ENCODE measurements at places on chromosomes 12 and 14. TPM values are rescaled to one million over a fixed set of nuclear protein-coding genes. Genes with fewer than 3 reads are reported as not detected.

The SOAT2 gene
- not detected for total RNA-seq

DNA sequence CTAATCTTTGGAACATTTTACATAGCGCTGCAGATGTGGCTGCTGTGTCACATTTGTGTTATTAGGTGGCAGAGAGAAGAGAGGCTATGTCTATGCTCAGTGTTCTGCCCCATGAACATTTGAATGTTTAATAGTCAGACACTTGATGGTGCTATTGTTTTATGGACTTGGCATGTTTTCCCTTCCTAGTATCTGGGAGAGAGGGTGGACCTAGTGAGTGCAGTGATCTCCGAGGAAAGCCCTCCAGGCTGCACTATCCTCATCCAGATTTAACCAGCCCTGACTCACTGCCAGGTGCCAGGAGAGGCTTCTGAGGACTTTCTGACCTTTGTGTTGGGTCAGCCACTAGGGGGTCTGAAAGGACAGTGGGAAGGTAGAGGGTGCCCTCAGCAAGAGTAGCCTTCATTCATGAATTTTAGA, 24.3 kb downstream of the ZFC3H1 start:
- H3K4me3 ChIP-seq, result no peak overlapping the region
- no peaks in the 10 kb centered on the region for H3K27me3 ChIP-seq
- H3K27ac ChIP-seq, result no peak overlapping the region
- peaks cover 99% of the 10 kb centered on the region for H3K36me3 ChIP-seq
- H3K4me1 ChIP-seq, result no peaks in the 10 kb centered on the region

DNA sequence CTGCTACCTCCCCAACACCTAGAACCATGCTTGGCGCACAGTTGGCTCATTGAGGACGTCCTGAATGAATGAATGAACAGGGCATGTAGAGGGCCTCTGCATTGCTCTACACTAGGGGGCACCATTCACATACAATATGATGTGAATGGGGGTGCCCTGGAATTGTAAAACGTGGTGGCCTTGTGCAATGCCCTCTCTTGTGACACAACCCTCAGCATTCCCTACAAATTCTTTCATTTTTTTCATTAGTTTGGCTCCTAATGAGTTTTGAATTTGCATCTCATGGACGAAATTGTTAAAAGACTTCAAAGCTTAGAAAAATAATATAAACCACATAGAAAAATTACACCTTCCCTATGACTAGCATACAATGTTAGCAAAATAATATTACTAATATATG, 2.3 kb upstream of the DIO2 start:
- H3K4me1 ChIP-seq, result no peaks in the 10 kb centered on the region
- H3K27me3 ChIP-seq, result no peaks in the 10 kb centered on the region
- no peak overlapping the region for H3K27ac ChIP-seq
- no peak for DNase-seq

- DNase-seq, result no peak
- peaks cover 30% of the 10 kb centered on the region for H3K36me3 ChIP-seq
- H3K4me1 ChIP-seq, result peaks cover 43% of the 10 kb centered on the region
- H3K4me3 ChIP-seq, result no peak overlapping the region
- H3K27me3 ChIP-seq, result no peaks in the 10 kb centered on the region
- peak overlapping the region; percentile 72 for H3K27ac ChIP-seq
Observed at GRCh38 chr12:108699955-108700563, 31.3 kb downstream of the CORO1C start.

The C1R gene
- 367 TPM for total RNA-seq

DNA sequence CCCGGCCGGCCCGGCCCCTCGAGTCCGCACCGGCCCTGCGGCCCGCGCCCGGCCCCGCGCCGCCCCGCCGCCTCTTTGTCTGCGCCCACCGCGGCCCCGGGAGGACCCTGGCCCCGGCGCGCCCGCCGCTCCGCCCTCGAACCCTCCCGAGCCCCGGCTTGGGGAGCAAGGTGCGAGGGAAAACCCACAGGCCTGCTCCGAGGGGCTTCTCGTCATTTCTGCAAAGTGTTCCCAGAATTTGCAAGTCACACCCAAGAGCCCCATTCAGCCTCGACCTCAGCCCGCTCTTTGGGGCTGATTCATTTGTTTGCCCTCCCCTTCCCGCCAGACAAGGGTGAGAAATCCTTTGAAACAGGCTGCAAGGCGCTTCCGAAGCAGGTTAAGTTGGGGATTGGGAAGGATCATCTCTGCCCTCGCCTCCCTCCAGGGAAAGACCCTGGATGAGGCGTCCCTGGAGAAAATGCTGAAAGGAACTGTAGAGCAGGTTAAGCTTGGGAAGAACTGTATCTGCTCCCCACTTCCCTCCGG, 325 bp upstream of the CLIP1 start:
- H3K4me3 ChIP-seq, result peak overlapping the region; percentile 55
- no peaks in the 10 kb centered on the region for H3K27me3 ChIP-seq
- H3K27ac ChIP-seq, result peak overlapping the region; percentile 84
- H3K4me1 ChIP-seq, result peaks cover 23% of the 10 kb centered on the region
- DNase-seq, result no peak

GRCh38 chr12:80419644-80420043, 24.4 kb upstream of the PTPRQ start:
- no peaks in the 10 kb centered on the region for H3K36me3 ChIP-seq
- no peak overlapping the region for H3K27ac ChIP-seq
- no peak for DNase-seq
- peaks cover 8% of the 10 kb centered on the region for H3K4me1 ChIP-seq
- H3K27me3 ChIP-seq, result no peaks in the 10 kb centered on the region

DNA sequence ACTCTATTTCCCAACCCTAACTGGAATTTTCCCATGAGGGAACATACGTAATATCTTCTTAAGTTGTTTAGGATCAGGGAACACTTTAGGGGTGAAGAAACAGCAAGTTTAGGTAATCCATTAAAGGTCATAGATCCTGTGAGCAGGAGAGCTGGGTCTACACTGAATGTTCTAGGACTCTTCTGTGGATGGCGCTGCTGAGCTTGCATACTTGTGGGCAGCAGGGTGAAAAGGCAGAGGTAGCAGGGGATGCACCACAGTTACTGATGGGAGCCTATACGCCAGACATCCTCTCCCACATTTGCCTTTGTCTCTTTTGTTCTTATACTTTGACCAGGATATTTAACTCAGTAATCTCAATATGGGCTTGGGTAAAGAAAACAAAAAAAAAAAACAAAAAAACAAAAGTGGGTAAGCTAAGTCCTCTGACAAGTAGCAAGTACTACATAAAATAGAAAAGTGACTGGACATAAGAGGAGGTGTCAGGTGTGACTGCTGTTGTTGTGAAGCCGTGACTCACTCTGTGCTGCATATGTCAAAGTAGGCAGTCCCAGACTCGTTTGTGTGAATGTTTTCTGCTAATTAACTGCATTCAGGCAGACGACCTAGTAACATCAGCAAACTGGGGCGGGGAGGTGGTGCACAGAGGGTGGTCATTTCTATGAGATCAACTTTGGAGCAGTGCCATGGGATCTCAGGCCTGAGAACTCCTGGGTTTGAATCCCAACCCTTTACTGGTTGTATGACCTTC, 31.6 kb downstream of the NEUROD4 start:
- H3K27me3 ChIP-seq, result no peaks in the 10 kb centered on the region
- H3K36me3 ChIP-seq, result no peaks in the 10 kb centered on the region
- no peak overlapping the region for H3K4me3 ChIP-seq
- no peaks in the 10 kb centered on the region for H3K4me1 ChIP-seq
- H3K27ac ChIP-seq, result no peak overlapping the region

DNA sequence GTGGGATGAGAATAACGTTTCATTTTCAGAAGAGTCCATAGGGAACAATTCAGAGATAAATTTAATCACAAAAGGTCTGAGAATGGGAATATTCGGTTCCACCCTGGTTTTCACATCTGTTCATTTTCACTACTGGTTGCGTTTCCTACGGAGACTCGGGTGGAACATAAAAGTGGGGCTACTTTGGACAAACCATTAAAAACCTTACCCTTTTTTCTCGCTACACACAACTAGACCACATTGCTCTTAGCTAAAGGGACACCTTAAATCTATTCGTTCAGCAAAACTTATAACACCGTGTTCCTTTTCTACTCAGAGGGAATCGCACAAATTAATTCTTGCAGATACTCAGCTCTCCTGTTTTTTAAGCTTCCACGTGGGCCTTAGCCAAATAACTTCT, 1.0 kb upstream of the SUDS3 start:
- no peaks in the 10 kb centered on the region for H3K27me3 ChIP-seq
- peak overlapping the region; percentile 97 for H3K27ac ChIP-seq
- peak overlapping the region; percentile 84 for H3K4me3 ChIP-seq

The PTGER2 gene
- 5.3 TPM for total RNA-seq

The IFNG-AS1 gene
- not detected for total RNA-seq

- no peaks in the 10 kb centered on the region for H3K4me1 ChIP-seq
- no peaks in the 10 kb centered on the region for H3K36me3 ChIP-seq
- H3K27me3 ChIP-seq, result no peaks in the 10 kb centered on the region
- DNase-seq, result no peak
Observed at GRCh38 chr12:75288860-75289259, 41.3 kb downstream of the CAPS2 start.

DNA sequence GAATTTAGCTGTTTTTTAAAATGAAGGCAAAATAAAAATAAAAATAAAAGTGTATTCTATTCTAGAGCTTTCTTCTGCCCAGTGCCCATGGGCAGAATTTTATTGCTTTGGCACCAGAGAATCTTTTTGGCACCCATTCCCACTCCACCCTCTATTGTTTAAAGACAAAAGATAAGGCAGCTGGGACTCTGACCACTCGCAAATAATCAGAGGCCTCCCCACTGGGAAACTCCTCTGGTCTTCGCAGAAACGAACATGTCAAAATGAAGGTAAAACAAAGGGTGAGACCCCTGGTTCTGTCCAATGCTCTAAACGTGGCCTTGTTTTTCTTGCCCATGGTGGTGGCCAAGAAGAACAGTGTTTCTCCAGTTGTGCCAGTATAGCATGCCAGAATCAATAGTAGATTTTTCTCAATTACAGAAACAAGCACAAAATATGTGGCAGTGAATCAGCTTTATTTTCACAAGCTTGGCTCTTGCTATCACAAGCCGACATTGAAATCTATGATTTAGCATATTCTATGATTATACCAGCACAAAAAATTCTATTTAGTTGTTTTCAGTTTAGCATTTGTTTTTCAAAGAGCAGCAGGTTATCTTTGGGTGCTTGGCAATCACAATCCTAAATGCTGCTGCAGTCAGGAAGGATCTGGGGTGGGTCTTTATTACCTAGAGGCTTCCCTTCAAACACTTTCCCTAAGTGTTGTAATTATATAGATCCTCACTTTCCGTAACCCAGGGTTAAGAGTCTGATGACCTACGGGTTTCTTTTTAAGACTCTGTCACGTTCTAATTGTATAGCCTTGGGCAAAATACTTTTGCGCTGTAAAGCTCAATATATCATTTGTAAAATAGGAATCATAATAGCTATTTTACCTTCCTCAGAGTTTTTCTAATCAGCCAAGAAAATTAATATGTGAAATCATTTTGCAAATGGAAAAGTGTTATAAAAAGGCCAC, 50.5 kb downstream of the KITLG start:
- H3K36me3 ChIP-seq, result peaks cover 8% of the 10 kb centered on the region
- H3K4me1 ChIP-seq, result peaks cover 8% of the 10 kb centered on the region
- H3K27ac ChIP-seq, result peak overlapping the region; percentile 40

DNA sequence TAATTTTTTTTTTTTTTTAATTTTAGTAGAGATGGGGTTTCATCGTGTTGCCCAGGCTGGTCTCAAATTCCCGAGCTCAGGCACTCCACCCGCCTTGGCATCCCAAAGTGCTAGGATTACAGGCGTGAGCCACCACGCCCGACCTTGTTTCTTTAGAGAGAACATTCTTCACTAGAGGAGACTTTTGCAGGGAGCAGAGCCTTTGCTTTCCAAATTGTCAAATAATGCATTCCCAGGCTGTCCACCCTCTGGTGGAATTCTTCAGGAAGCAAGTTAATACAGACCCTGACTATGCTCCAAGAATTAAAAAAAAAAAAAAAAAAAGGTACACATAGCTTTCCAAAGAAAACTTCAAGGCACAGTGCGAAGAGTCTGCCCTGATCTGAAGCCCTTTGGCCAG, 6.8 kb downstream of the ALDH1L2 start:
- no peaks in the 10 kb centered on the region for H3K27me3 ChIP-seq
- no peaks in the 10 kb centered on the region for H3K4me1 ChIP-seq
- no peak overlapping the region for H3K4me3 ChIP-seq

The TMEM132D gene
- total RNA-seq, result 1.0 TPM

DNA sequence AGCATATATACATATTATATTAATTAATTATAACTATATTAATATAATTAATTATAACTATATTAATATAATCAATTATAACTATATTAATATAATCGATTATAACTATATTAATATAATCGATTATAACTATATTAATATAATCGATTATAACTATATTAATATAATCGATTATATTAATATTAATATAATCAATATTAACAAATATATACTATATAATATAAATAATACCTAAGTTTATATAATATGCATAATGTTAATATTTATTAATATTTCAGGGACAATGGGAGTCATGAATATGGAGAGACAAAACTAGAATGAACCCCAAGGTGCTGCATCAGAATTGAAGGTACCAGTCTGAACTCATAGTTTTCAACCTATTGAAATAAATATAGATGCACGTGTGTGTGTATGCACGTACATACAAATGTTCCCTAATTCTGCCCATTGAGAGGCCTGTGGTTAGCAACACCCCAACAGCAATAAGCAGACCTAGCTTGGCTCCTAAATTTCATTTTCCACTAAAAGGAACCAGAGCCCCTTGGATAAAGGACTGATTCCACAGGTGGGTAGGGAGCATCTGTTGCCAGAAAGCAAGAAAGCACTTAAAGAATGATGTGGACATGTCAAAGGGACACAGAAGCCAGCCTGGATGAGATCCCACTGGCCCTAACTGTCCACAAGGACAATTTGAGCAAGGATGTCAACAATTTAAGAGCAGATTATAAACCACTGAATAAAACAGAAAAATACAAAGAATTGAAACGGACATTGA, 21.3 kb downstream of the SSH1 start:
- H3K36me3 ChIP-seq, result peaks cover 11% of the 10 kb centered on the region
- no peaks in the 10 kb centered on the region for H3K27me3 ChIP-seq
- DNase-seq, result no peak
- H3K4me3 ChIP-seq, result no peak overlapping the region
- H3K27ac ChIP-seq, result peak overlapping the region; percentile 94
- H3K4me1 ChIP-seq, result peaks cover 87% of the 10 kb centered on the region

- H3K27me3 ChIP-seq, result no peaks in the 10 kb centered on the region
- no peaks in the 10 kb centered on the region for H3K36me3 ChIP-seq
- H3K27ac ChIP-seq, result no peak overlapping the region
Observed at GRCh38 chr14:35211067-35211466, 81.1 kb upstream of the PSMA6 start.

The DEPDC4 gene
- total RNA-seq, result 0.61 TPM

DNA sequence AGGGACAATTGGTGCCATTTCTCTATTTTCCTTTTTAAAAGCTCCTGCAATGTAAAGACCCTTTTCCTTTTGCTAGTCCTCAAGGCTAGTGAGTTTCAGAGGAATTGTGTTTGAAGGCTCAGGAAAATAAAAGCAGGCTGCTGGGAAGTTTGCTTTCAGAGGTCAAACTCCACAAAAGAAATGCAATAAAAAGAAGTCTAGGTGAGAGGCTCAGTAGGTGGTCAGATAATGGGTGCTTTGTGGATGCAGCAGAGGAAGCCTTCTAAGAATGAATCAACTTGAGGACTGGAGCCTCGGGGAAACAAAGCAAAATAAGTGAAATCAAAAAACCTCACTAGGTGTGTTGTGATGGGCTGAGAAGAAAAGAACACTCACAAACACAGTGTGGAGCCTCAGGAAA, 10.3 kb downstream of the CCDC175 start:
- H3K27me3 ChIP-seq, result no peaks in the 10 kb centered on the region
- no peak overlapping the region for H3K27ac ChIP-seq
- H3K4me1 ChIP-seq, result no peaks in the 10 kb centered on the region
- no peaks in the 10 kb centered on the region for H3K36me3 ChIP-seq

The SERPINA3 gene
- total RNA-seq, result 36.4 TPM

The DPF3 gene
- 0.90 TPM for total RNA-seq

The PIANP gene
- 0.20 TPM for total RNA-seq
